NCI-H1436 treated with DMSO at 0.1 percent for 48 hours (cell line): ENCODE measurements at places on chromosomes 13 and 19.

GRCh38 chr19:41796901-41797300 is 514 bp downstream of the CEACAM3 start:
- DNase-seq, result no peak

- DNase-seq, result no peak
These were observed 12.1 kb upstream of the LGALS14 start for GRCh38 chr19:39692166-39692565.

- DNase-seq, result no peak
These were observed 749 bp upstream of the CPT1C start for GRCh38 chr19:49690079-49690655.

DNA sequence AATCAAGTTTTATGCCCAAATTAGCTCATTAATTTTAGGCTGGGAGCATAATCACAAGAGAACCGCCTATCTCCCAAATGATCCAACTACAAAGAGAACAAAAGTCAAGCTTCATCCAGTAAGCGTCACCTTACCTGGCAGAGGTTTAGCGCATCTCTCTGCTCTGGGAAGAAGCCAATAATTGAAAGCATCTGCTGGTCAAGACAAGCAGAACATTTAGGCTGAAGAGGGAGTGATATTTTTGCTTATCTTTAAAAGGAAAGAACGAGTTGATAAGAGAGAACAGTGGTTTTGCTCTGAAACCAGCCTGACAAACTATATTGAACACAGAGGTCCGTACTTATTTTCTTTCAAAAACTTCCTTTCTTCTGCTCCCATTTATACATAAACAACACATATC is 242.1 kb downstream of the ENOX1 start:
- DNase-seq, result no peak

GRCh38 chr13:110801044-110801443 is 87.5 kb downstream of the ING1 start:
- DNase-seq, result no peak

DNA sequence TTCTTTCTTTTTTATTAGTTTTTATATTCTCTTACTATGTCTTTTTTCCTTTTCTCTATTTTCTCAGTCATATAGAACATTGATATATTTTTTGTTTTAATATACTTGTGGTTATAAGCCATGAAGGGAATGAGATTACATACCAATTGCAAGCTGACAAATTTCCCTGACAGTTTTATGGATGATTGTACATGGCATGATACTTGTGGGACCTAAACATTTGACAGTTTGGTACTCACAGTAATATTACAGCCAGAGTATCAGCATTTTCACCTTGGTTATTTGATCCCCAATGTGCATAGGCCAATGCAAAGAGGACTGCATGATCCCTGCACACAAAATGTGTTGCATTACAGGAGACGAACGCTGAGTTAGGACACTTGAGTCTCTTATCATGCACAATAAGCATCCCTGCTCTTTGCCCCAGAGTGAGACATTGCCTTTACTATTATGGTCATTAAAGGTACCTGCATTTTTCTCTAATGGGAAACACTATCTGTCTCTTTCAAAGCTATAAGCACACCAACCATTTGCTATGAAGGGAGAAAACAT is 713.4 kb upstream of the PCDH20 start:
- DNase-seq, result peak; percentile 54
